ENCODE measurements at places on chromosomes 4 and X.

DNA sequence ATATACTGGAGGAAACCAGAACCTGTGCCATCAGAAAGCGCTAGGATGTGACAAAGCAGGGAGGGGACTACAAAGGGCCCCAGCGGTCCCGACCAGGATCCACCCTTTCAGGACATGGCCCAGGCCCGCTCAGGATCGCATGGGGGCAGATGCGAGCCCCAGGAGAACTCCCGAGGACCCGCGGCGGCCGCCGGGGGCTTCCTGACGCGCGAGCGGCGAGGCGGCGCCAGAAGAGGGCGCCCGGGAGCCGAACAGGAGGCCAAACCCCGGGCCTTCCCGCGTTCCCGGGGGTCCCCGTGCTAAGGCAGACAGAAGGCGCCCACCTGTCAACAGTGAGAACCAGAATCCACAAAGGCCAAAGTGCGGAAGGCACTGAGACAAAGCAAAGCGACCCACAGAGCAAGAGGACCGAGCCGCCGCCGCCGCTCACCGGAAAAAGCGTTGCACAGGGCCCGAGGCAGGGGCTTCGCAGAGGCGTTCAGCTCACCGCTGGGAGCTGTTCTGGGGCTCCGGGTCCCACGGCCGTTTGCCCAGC, 7.3 kb upstream of the OPN1LW start:
- DNase-seq: peak; percentile 65

- DNase-seq: no peak
Observed at GRCh38 chr4:153062652-153063168, 126.6 kb downstream of the FHDC1 start.

DNA sequence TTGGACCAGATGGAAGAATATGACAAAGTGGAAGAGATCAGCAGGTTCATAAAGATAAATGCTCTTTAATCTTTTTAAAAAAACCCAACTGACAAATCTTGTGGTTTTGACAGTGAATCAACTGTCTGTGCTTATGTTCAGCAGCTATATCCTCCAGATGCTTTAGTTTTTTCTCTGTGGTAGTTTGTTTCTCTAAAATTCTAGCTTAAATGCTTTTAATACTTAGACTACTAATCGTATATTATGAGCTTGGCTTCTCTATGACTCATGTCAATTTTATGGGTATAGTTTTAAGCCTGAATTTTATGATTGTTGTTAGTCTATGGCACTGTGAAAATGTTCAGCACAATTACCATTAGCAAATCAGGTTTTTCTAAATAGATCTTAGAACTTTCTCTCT, 12.9 kb downstream of the HHIP start:
- no peak for DNase-seq

DNA sequence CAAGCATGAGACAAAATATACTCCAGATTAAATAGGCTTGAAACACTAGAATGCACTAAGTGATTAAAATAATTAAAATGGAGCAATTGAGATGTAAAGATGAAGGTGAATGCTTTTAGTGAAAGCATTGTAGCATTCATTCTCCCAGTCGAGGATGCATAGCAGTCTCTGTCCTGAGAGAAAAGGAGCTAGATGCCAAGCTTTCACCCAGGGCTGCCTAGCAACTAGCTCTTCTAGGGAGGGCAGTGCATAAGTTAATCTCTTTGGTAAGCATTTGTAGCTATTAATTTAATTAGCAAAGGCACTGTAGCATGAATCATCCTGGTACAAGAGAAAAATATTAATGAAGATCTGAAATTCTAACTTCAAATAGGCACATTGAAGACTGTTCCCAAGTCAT, 1014.8 kb downstream of the C4orf33 start:
- no peak for DNase-seq

DNA sequence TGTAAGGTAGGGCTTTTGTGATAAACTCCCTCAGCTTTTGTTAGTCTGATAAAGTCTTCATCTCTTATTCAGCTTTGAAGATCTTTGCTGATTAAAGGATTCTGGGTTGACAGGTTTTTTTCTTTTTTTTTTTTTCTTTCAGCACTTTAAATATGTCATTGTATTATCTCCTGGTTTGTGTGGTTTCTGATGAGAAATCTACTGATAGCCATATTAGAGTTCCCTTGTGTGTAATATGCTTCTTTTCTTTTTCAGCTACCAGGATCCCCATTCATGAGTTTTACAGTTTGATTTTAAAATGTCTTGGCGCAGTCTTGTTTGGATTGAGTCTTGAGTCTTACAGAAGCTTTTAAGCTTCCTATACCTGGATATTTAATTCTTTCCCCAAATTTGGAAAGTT, 504.5 kb downstream of the TLL1 start:
- DNase-seq: no peak

GRCh38 chrX:39477762-39478120, 620.0 kb downstream of the BCOR start:
- no peak for DNase-seq

- DNase-seq: no peak
Observed at GRCh38 chr4:177562859-177563258, 120.6 kb upstream of the AGA start.

Measured in T-helper 1 cell (primary cell).